ENCODE measurements at places on chromosomes 2 and 18.

- DNase-seq, result no peak
These were observed 18.1 kb upstream of the ANXA4 start for GRCh38 chr2:69723791-69724190.

GRCh38 chr2:83887757-83888156 lies 571.3 kb downstream of the SUCLG1 start:
- DNase-seq, result no peak

DNA sequence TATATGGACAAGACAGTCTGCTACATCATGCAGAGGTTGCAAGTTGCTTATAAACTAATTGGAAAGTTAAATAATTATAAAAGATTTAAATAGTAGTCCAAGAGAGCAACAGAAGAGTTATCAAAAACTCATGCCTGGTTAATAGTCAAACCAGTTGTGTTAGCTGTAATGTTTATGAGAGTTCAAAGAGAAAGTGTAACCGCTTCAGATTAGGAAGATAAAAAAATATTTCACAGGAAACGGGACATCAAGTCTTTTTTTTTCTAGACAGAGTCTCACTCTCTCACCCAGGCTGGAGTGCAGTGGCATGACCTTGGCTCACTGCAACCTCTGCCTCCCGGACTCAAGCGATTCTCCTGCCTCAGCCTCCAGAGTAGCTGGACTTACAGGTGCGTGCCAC lies 34.6 kb upstream of the RNF125 start:
- DNase-seq, result no peak

DNA sequence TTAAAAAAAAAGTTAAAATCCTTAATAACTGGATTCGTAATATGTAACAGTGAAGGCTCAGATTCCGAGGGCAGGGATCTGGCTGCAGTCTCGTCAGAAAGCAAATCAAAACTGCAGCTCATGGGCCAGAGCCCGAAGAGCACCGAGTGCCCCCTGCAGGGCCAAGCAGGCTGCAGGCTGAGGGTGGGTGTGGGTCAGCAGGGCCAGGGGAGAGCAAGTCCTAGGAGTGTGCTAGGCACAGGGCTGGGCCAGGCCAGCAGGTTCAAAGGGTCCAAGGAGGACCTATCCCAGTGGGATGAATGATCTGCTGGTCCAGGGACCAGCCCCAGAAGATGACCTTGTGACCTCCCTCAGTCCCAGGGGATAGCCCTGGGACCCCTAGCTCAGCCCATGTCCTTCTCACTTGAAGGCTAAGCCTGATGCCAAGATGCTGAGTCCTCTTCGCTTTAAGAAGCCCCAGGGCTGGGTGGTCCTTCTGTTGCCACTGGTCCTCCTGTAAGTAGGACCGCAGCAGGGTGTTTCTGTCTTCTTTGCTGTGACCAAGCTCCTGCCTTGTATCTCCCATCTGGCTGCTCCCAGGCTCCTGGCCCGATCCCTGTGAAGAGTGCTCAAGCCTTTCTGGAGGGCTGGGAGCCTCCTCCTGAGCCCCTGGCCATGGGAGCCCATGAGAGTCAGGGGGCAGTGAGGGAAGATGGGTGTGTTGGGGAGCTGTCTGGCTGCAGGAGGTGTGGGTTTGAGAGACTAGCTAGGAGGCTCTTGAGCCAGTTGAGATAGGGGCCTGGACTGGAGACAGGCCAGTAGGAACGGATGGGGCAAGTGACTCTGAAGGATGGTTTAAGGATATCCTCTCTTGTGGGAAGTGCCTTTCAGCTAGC lies 150.7 kb downstream of the DYSF start:
- no peak for DNase-seq

- DNase-seq, result no peak
These were observed 328.2 kb upstream of the COL3A1 start for GRCh38 chr2:188645986-188646385.

DNA sequence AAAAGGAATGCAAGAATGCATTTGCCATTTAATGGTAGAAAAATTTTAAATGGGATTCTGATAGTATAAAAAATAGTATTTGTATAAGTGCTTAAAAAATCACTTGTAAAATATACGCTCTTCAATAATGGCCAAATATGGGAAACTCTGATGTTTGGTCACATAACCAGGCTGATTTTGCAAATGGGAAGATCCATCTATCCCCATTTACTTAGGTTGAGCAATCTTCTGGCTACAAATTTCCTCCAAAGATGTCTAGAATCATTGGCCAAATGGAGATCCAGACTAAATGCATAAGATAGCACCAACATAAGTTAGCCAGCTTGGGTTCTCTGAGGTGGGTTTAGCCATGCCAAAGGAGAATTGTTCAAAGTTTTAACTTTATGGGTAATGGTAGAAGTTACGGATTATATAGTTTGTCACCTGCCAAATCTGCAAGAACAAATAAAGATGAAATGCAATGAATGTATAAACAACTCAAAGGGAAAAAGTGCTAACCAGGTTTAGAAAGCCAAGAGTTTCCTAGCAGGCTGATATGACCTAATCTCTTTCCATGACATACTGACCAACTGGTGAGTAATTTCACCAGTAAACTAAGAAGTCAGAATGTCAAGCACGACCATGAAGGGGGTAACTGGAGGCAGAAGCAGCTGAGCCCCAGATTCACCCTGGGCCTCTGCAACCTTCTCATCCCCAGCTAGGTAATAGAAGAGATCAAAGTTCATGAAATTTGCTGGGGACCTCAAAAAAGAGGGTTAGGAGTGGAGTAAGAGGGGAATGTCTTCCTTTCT lies 10.0 kb downstream of the RHOB start:
- no peak for DNase-seq

GRCh38 chr18:79519751-79520477 lies 124.2 kb downstream of the NFATC1 start:
- DNase-seq, result no peak

DNA sequence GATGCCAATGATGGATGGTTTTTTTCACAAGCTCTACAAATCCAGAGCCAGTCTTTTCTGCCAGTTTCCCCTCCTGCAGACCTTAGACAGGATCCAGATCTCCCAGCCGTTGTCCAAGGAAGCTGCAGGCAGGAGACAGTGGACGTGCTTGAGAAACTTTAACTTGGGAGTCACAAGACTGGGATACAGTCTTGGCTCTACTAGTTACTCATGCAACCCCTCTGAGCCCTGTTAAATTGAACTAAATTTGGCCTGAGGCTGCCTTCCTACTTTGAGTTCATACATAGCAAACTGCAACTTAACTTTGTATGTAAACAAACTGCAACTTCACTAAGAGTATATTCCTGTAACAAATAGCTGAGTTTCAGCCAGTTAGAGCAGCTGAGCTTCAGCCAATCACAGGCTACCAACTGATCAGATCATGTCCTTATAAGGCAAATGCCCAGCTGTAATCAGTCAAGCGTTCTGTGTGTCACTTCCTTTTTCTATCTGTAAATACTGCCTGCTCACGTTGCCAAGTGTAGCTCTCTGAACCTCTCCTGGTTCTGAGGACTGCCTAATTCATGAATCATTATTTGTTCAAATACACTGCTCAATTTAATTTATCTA lies 140.9 kb downstream of the CAPN13 start:
- DNase-seq, result no peak
